ENCODE measurements at places on chromosomes 3 and 15.

- H3K27ac ChIP-seq: no peak overlapping the region
- DNase-seq: no peak
- H3K27me3 ChIP-seq: peaks cover 4% of the 10 kb centered on the region
- no peak overlapping the region for H3K4me3 ChIP-seq
These were observed 18.0 kb upstream of the TSC22D2 start for GRCh38 chr3:150390087-150390486.

GRCh38 chr3:186746008-186746407 lies 28.8 kb downstream of the KNG1 start:
- DNase-seq: no peak
- no peaks in the 10 kb centered on the region for H3K27me3 ChIP-seq
- H3K27ac ChIP-seq: peak overlapping the region; percentile 0
- peaks cover 2% of the 10 kb centered on the region for H3K36me3 ChIP-seq
- H3K4me1 ChIP-seq: peaks cover 8% of the 10 kb centered on the region
- H3K4me3 ChIP-seq: no peak overlapping the region

GRCh38 chr15:83476066-83476465 lies 28.9 kb downstream of the SH3GL3 start:
- no peak for DNase-seq
- no peaks in the 10 kb centered on the region for H3K4me1 ChIP-seq
- H3K27ac ChIP-seq: no peak overlapping the region
- H3K36me3 ChIP-seq: no peaks in the 10 kb centered on the region

DNA sequence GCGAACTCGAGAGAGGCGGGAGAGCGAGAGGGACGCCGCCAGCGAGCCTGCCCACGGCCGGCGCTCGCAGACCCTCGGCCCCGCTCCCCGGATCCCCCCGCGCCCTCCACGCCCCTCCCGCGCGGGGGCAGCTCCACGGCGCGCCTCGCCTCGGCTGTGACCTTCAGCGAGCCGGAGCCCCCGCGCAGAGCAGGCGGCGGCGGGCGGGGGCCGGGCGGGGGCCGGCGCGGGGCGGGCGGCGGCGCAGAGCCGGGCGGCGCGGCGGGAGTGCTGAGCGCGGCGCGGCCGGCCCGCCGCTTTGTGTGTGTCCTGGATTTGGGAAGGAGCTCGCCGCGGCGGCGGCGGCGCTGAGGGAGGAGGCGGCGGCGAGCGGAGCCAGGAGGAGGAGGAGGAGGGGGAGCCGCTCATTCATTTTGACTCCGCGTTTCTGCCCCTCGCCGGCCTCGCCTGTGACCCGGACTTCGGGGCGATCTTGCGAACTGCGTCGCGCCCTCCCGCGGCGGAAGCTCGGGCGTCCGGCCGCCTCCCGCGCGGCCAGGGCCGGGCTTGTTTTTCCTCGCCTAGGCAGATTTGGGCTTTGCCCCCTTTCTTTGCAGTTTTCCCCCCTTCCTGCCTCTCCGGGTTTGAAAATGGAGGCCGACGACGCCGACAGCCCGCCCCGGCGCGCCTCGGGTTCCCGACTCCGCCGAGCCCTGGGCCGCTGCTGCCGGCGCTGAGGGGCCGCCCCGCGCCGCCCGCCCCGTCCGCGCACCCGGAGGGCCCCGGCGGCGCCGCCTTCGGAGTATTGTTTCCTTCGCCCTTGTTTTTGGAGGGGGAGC lies 524 bp downstream of the IGF1R start:
- DNase-seq: peak; percentile 71
- H3K27ac ChIP-seq: peak overlapping the region; percentile 90
- H3K27me3 ChIP-seq: peaks cover 46% of the 10 kb centered on the region
- H3K36me3 ChIP-seq: no peaks in the 10 kb centered on the region
- peak overlapping the region; percentile 87 for H3K4me3 ChIP-seq

GRCh38 chr3:116046350-116046749 lies 398.9 kb downstream of the LSAMP start:
- no peak overlapping the region for H3K4me3 ChIP-seq
- no peak for DNase-seq
- H3K27me3 ChIP-seq: no peaks in the 10 kb centered on the region
- H3K27ac ChIP-seq: no peak overlapping the region
- no peaks in the 10 kb centered on the region for H3K4me1 ChIP-seq

GRCh38 chr3:183015185-183015584 lies 34.8 kb upstream of the DCUN1D1 start:
- H3K27me3 ChIP-seq: no peaks in the 10 kb centered on the region
- peaks cover 2% of the 10 kb centered on the region for H3K4me1 ChIP-seq
- H3K27ac ChIP-seq: no peak overlapping the region
- peaks cover 29% of the 10 kb centered on the region for H3K36me3 ChIP-seq

DNA sequence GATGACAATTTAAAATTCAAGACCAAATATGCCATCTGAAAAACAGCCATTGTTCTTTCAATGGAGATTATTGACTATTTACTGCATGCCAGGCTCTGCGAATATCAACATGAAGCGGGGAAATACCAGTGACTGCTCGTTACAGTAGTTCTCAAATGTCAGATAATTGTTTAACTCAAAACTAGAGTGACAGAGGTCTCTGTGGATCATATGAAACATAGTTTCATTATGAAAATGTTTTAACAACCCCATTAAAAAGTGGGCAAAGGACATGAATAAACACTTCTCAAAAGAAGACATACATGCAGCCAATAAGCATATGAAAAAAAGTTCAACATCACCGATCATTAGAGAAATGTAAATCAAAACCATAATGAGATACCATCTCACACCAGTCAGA lies 50.0 kb upstream of the GPR149 start:
- no peak overlapping the region for H3K27ac ChIP-seq
- no peaks in the 10 kb centered on the region for H3K36me3 ChIP-seq
- H3K4me1 ChIP-seq: no peaks in the 10 kb centered on the region
- H3K4me3 ChIP-seq: no peak overlapping the region
- no peak for DNase-seq

GRCh38 chr3:58528629-58529028 lies 8.4 kb downstream of the ACOX2 start:
- H3K27me3 ChIP-seq: no peaks in the 10 kb centered on the region
- no peak for DNase-seq
- H3K4me1 ChIP-seq: peaks cover 5% of the 10 kb centered on the region
- no peaks in the 10 kb centered on the region for H3K36me3 ChIP-seq
- H3K27ac ChIP-seq: no peak overlapping the region

DNA sequence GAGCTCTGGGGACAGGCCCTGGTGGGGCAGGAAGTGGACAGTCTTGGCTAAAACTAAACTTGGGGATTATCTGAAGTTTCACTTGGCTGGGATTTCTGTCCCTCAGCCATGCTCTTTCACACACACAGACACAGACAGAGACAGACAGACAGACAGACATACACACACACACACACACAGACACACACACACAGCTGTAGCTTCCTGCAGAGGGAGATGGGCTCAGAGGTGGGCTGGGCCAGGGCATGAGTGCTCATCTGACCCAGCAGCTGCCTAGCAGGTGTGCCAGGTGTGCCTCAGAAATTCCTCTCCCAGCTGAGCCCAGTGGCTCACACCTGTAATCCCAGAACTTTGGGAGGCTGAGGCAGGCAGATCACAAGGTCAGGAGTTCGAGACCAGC lies 3.3 kb downstream of the RHOV start:
- H3K27ac ChIP-seq: no peak overlapping the region
- H3K36me3 ChIP-seq: no peaks in the 10 kb centered on the region
- H3K4me1 ChIP-seq: peaks cover 9% of the 10 kb centered on the region
- H3K4me3 ChIP-seq: no peak overlapping the region
- no peak for DNase-seq
